CD4-positive, alpha-beta T cell treated with Interleukin-1 beta for 1 hour (primary cell): ENCODE measurements at places on chromosomes 4 and X.

DNA sequence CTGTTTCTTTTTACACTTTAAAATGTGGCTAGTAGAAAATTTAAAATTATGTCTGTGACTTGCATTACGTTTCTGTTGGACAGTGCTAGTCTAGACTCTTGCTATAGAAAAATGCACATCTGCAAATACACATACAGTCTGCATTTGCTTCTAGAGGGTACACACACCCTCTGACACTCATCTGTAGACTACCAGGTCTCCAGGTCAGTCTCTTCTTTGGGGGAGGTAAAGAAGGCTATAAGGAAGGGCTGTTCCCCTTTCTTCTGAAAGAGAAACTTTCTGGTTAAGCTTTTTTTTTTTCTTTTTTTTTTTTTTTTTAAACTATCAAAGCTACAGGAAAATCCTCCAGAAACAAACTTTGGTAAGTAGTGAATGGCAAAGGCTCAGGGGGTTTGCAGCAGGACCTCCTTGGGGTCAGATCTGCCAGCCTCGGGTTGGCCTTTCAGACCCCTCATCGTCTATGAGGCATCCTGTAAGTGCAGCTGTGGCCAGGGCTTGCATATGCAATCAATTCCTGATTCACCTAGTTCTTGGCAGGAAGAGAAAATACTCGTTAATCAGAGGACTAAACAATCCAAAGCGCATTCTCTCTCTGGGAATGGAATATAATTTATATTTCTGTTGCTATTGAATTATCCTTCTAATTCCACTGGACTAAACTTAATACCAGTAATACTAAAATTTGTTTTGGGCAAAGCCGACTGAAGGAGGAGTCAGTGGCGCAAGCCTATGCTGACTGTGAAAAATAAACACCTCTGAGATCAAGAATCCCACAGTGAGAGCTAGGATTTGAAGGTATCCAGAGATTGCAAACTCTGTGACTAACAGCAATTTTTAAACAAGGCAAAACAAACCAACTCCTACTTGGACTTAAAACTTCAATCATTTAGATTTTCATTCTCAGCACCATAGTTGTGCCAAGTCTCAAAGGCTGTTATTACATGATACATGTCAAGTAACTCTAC lies 109.3 kb upstream of the TBC1D9 start:
- DNase-seq, result no peak

DNA sequence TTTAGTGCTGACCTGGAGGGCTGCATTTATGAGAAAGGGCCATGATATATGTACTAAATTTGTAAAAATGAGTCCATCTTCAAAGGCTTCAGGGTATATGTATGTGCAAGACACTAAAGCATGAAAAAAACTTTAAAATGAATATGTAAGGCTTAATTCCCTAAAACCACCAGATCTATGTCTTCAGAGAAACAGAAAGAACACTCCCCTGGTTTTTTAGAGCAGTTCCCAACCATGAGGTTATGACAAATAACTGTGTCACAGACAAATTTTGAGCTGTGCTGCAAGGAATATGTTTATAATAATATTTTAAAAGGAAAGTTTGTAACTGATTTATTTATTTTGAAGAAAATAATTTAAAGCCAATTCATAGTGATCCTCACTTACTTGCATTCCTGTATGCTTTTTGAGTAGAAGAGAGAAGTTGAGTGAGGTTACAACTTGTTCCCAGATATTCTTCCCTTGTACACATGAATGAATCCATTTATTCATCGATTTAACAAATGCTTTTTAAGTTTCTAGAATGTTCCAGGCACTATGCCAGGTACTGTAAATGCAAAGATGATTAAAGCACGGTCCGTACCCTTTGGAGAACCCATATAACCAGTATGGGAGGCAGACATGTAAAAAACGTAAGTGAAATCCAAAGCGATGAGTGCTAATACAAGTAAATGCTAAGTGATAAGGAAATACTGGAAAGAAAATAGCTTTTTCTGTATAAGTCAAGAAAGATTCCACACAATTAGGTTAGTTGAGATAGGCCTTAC lies 295.2 kb upstream of the DIAPH2 start:
- DNase-seq, result no peak

DNA sequence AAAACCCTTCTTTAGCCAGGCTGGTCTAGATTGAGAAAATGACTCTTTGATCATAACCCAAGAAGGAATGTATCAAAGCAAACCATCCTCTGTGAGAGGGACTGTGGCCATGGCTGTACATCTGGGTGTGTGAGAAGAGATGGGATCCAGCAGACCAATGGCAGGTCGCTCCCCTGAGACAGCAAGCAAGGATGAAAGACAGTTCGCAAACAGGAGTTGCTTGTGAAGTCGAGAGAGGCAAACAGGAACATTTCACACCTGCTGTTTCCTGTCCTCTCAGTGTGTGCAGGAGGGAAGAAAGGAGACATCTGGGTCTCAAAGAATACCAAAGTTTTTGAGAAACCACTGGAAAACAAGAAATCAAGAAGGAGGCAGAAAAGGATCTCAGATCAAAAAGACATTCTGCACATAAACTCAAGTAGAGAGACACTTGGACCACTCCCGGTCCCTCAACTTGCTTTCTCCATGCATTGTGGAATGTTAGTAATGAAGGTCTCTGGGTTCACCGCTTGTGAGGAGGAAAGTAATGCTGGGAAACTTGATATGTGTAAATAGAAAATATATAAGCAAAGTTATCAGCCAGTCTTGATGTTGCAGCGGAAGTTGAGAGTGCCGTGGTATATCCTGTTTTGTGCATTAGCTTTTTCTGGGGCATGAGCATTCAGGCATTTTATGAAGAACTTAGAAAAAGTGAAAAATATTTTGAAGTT lies 327.5 kb downstream of the BMPR1B start:
- no peak for DNase-seq

GRCh38 chr4:183154701-183155391 lies 55.8 kb downstream of the WWC2 start:
- DNase-seq, result no peak

- DNase-seq, result no peak
Measured at GRCh38 chrX:41946989-41947612, 23.7 kb upstream of the CASK start.

DNA sequence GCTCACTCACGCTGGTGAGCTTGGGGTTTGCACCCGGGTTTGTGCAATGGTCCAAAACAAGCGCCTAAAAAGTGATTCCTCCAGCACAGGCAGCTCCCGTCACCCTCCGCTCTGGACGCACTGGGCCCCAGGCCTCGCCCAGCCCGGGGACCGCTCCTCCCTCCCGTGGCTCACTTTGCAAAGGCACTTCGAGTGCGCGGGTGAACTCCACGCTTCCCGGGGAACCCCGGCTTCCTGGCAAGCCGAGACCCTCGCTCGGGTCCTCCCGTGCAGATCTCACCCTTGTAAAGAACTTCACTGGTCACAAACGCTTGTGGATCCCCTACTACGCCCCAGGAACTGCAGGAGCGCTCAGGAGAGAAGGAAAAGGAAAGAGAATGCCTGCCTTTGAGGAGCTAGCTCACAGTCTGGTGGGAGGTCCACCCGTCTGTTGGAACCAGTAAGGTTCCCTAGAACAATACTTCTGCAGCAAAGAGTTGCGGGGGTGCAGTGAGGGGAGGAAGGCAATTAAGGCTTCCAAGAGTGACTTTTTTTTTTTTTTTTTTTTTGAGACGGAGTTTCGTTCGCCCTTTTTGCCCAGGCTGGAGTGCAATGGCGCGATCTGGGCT lies at the start of gene CTPS2:
TSS of gene CTPS2 (minus strand) at position 122 of the 608 bp plus-strand sequence. CDS start 9,767 bp downstream, outside the sequence.
- peak; percentile 48 for DNase-seq

- no peak for DNase-seq
Measured at GRCh38 chr4:5724377-5724776, 13.4 kb downstream of the EVC start.

DNA sequence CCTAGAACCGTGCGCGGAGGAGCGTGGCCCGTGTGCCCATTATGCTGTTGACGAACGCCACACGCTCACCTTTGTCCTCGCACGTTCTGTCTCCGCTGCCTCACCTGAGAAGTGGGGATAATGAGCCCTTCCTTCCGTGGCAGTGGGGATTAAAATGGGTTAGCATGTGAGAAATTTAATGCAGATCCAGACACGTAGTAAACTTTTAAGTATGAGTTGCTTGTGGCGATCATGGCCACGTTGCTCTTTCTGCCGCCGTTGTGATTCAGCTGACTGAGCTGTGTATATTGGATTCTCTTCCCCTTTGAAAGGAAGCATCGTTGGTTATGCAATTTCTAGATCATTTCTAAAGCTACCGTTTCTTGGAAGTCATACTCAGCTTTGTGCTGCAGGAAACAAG lies 16.5 kb downstream of the TBC1D14 start:
- DNase-seq, result no peak

DNA sequence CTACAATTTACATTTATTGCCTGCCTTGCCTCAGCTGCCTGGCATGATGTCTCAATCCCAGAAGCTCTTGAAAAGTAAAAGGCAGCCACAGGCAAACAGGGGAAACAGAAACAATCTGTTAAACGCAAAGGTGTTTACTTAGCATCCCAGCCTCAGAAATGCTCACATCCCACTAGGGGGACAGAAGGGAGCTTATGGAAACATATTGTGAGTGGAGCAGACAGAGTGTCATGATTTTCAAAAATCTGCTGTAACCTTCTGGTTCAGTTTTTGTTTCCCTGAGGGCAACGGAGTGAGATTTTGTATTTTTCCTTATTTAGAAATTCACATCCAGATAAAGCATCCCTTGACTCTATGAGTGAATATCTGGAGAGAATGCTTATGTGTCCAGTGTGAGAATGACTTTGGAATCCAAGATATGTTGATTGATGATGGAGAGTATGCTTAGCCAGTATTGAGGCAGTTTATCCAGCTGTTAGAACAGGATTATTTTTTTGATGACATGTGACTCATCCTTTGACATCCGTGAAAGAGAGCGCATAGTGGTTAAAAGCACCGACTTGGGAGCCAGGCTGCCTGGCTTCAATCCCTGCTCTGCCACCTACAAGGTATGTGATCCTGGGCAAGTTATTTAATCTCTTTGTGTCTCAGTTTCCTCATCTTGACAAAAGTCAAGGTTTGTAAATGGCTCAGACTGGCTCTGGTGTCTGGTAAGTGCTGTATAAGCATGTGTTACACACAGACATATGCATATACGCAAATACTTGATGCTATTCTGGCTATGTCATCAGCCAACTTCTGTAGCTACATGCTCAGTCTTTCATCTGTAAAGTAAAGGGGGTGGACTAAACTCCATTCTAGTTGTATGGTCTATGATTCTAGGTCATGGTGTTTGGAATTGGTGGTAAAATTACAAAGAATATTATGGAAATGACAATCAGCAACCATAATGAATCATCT lies 381.2 kb downstream of the RAPGEF2 start:
- DNase-seq, result no peak

- peak; percentile 73 for DNase-seq
Measured at GRCh38 chr4:128191115-128191781, 96.4 kb downstream of the PGRMC2 start.

DNA sequence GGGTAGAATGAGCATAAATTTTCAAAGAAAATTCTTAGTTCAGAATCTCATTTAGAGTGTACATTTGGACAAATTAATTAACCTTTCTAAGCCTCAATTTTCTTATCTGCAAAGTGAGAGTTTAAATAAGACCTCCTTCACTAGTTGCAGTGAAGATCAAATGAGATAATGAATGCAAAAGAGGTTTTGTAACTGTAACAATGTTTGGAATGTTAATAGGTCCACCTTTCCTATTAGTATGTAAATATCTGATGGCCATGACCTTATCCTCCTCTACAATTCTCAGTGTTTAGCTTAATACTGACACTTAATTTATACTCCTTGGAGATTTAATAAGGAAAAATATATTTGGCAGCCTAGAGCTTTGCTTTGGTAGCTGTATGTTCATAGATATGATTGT lies 138.8 kb downstream of the GABRG1 start:
- no peak for DNase-seq
